Activated CD8-positive, alpha-beta memory T cell treated with anti-CD3 and anti-CD28 coated beads for 4 hours (primary cell): ENCODE measurements at places on chromosomes 7 and 10.

DNA sequence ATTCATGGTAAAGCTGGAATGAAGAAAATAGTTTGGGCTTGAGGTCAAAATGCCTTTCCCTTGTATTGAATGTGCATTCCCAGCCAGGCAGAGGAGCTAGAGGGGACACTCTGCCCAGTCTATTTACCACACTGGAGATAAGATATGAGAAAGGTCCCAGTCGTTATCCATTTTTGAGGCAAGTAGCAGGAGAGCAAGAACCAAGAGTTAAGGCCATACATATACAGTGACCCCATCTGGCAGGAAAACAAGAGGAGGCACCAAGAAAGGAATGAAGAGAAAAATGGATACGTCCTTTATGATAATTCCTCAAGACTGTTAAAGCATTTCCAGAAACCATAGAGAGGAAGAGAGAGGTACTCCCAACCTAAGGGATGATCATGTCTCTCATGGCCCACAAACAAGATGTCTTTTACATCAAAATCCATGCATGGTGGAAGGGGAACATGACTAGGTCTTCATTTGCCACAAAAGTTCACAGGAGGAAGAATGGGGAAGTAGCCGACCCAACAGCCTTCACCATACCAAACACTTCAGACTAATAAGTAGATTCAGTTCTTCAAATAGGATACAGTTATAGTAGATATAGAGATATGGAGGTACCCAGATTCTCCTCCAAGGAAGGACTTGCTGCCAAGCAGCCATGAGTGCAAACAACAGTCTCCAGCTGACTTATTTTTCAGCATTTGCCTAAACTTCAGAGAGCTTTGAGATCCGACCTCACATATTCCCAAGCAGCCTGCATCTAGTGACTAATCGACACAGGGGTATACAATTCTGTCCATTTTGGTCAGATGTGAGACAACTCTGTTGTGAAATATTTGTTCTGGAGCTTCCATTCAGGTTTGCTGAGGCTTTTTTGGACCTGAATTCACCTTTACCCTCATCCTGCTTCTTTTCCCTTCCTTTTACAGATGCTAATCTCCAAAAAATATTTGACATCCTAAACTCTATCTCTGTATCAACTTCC, 61.1 kb upstream of the CCDC71L start:
- no peak for DNase-seq

DNA sequence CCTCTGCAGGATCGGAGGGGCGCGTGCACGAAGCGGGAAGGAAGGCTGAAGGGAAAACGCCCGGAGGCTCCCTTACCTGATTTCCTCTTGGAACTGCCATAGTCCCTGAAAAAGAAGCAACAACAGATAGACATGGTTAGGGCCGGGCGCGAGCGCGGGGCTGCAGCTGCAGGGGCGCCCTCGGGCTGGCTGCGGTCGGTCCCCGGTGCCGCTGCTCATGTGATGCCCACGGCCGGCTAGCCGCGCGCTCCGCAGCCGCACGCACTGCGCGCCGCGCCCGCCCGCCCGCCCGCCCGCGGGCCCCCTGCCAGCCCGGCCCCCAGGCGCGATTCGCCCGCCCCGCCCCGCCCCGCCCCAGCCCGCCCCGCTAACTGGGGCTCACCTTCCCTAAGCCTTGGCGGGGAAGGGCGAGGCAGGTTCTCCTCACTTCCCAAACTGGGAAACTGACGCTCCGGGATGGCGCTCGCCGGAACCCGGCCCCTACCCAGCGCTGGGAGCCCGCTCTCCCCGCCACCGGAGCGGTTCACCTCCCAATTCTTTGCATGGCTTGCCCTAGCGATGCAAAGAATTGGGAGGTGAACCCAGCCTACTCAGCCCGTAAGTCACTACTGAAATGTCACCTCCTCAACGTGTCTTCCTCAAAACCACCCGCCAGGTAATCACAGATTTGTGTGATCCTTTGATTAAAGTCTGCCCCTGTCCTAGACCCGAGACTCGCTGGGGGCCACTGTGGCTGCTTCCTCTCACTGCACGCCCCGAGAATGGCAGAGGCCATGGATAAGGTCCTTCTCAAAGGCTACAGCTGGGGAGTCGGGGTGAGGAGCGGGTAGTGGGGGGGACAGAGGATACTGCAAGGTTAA, 162.2 kb downstream of the SH3PXD2A start:
- DNase-seq: no peak

DNA sequence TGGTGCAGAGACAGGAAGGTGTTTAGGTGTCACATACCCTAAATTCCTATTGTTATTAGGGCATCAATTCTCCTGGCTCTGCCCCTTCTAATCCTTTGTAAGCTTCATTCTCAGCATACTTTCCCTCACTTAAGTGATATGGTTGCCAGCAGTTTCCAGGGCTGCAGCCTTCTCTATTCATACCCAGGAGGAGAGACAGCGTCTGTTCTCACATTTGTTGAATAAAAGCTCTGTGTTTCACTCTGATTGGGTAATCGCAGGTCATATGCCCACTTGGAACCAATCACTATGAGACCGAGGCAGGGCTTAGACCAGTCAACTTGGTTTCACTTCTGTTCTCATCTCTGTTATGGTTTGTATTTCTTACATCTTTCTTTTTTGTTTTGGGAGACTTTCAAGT, 109.6 kb upstream of the MTPN start:
- no peak for DNase-seq

GRCh38 chr10:104253606-104254410, 884 bp upstream of the GSTO1 start:
- no peak for DNase-seq

GRCh38 chr10:122665329-122665860, 34.3 kb downstream of the C10orf120 start:
- no peak for DNase-seq

- DNase-seq: no peak
Measured at GRCh38 chr10:716821-717220, 27.4 kb upstream of the DIP2C start.

- DNase-seq: no peak
Measured at GRCh38 chr7:106143711-106144337, 31.7 kb upstream of the SYPL1 start.
